Omental fat pad (tissue), 4 donors: ENCODE measurements at places on chromosomes 7 and 10. TPM values are rescaled to one million over a fixed set of nuclear protein-coding genes. Genes with fewer than 3 reads are reported as not detected.

DNA sequence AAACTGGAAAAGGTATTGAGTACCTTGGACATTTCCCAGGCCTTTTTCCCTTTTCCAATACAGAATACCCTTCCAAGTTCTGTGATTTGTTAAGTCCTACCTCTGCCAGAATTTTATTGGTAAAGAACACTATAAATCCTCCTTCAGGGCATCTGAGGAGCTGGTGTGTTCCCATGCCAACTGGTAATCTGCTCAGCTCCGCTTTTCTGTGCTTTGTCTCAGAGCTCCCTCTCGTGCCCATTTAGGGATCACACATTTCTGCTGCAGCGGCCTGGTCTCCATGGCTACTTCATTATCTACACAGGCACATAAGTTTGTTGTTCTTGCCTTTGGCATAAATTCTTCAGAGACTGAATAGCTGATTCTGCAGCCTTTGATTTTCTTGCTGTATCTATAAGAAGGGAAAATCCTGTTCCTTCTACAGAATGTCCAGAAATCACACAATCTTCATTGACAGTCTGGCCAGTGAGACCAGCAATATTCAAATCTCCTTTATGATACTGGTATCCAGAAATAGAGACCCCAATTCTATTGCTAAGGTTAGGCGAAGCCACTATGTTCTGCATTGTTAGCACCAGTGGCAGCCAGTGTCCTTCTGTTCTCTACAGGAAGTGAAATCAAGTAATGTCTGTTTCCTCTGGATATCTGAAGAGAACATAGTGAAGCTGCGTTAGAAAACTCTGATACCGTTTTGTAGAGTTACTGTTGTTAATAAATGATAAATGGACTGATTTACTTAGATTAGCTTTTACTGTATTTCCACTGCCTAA, 51.9 kb downstream of the DENND11 start:
- no peak for DNase-seq

DNA sequence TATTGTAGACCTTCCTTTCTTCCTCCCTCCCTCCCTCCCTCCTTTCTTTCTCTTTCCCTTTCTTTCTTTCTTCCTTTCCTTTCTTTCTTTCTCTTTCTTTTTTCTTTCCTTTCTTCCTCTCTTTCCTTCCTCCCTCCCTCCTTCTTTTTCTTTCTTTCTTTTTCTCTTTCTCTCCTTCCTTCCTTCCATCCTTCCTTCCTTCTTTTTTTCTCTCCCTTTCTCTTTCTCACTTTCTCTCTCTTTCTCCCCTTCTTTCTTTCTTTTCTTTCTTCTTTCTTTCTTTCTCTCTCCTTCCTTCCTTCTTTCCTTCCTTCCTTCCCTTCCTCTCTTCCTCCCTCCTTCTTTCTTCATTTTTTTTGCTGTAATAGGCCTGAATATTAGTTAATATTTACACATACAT, 638.0 kb downstream of the SORCS3 start:
- DNase-seq: no peak

GRCh38 chr10:69232736-69233480, 12.8 kb downstream of the HKDC1 start:
- no peak for DNase-seq

- DNase-seq: no peak
Observed at GRCh38 chr10:84256510-84257342, 11.9 kb downstream of the RGR start.

The TFEC gene
- 8.8 TPM for total RNA-seq
